ENCODE measurements at places on chromosomes 6 and 20.

DNA sequence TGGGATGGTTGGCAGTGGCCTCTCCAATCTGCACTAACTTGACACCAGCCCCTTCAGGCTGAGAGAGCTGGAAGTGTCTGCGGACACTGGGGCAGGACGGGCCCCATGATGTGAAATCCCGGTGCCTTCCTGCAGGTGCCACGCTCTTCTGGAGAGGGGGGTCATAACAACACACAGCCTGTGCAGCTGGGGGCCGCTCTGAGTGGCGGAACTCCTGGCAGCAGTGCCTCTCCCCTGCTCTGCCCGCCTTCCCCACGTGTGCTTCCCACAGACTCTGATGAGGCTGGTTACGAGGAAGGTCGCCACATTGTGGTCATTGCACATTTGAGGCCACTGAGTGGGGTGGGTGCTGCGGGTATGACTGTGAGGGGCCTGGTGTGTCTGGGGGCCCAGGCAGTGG is 145.2 kb downstream of the DTNBP1 start:
- DNase-seq: no peak

GRCh38 chr20:25120920-25121319 is 39.0 kb upstream of the VSX1 start:
- DNase-seq: no peak

- DNase-seq: no peak
Measured at GRCh38 chr6:136228814-136229213, 21.3 kb downstream of the MTFR2 start.

DNA sequence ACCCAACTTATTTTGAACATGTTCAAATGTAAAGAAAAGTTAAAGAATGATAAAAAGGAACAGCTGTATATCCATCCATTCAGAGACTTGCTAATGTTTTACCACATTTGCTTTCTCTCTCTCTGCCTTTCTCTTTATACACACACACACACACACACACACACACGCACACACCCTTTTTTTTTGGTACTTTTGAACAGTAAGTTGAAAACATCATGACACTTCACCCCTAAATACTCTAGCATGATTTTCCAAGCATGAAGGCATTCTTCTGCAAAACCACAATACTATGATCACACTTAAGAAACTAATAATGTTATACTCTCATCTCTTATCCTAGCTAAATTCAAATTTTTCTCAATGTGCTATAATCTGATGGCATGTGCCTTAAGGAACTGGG is 192.3 kb downstream of the UTRN start:
- DNase-seq: peak; percentile 78

DNA sequence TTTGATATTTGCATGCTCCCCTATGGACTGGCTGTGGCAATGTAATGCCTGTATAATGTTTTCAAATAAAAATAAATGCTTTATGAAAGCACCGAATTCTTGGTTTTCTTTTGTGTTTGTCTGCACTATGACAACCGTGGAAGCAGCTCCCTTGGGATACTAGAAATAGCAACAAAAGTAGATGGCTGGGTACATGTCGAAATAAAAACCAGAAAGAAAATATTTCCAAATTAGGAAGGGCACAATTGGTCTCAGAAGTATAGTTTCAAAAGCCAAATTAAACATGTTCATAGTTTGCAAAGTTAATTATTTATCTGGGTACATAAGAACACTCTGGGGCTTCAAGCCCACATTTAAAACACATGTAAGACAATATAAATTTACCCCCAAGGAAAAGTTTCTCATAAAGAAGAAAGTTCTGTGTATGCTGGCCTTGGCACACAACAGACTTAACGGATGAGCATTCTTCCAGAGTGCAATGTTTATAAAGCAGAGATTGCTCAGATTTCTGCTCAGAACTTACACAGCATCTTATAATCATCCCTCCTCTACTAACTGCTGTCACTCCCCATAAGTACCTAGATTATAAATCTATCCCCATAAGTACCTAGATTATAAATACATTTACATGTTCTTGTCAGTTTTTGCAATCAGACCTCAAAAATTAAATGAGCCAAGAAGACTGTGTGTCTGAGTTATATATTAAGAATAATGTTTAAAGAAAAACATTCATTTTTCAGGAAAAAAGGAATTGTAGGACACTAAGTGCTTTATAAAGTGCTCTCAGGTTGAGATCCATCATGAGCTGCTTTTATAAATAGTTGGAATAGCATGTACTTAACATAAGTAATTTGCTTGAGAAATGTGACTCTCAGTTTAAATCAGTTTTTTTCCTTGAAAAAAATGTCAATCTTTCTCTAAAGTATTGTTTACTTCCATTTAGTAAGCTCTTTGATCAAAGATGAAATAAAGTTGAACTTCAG is 230.2 kb upstream of the PLN start:
- peak; percentile 23 for DNase-seq

GRCh38 chr20:23625236-23625964 is 12.4 kb downstream of the CST3 start:
- DNase-seq: peak; percentile 42

DNA sequence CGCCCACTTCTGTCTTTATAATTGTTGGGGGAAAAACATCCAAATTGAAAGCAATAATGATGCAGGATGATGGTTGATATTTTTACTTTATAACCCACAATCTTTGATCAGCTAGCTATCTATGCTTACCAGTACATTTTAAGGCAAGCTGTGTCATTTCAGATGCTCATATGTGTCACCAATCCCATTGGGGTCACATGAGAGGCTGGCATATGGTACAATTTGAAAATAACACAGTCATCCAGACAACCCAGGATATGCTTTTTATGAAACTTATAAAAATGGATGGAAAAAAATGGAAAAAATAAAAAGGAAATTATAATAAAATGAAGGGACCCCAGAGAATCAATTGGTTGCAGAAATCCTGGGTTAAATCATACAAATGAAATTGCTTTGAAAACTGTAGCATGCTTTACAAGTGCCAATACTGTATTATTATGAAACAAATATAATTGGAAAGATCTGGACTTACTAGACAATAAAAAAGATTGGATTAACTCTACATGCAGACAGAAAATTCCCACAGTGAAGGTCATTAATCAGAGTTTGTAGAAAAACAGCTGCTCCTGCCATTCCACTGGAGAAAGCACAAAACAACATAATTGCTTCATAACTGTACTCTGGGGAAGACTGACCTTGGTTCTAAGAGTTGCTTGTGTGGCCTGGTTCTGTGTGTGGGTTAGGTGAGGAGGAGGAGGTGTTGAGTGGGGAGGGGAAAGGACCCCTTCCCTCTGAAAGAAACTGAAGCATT is 13.3 kb upstream of the PRIM2 start:
- peak; percentile 8 for DNase-seq

DNA sequence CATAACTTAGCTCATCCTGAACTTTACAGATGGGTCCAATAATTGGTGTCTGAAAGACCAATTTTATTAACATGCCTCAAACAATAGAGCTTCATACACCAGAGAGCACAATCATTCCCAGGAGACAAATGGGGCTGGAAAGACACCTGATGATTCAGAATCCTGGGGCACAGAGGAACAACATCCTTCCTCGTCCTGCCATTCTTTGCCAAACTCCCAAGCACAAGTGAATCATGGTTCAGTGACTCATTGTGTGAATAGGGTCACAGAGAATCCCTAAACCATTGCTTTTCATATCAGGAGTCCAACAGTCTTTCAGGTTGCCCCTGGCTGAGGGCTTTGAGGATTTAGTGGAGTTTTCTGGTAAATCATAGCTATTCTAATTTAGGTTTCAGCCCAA is 266.4 kb upstream of the BMP2 start:
- DNase-seq: peak; percentile 34

GRCh38 chr6:158284876-158285655 is 27.2 kb upstream of the TULP4 start:
- DNase-seq: peak; percentile 24

DNA sequence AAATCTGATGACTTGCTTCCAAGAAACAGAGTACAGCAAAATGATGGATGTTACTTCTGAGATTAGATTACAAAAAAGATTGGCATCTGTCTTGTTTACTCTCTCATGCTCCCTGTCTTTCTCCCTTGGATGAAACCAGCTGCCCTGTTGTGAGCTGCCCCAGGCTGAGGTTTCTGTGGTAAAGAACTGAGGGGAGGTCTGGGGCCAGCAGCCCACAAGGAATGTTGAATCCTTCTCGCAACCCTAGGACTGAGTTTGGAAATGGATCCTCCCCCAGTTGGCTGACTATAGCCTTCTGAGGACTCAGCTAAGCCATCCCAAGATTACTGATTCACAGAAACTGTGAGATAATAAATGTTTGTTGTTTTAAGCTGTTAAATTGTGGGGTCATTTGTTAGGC is 5.6 kb upstream of the HECA start:
- peak; percentile 76 for DNase-seq

- peak; percentile 39 for DNase-seq
Measured at GRCh38 chr20:3407040-3407770, at the start of gene DNAAF9. Gene DNAAF9, minus strand, starts transcription at chr20:3407669. Its CDS starts 112 bp downstream, at chr20:3407557.

DNA sequence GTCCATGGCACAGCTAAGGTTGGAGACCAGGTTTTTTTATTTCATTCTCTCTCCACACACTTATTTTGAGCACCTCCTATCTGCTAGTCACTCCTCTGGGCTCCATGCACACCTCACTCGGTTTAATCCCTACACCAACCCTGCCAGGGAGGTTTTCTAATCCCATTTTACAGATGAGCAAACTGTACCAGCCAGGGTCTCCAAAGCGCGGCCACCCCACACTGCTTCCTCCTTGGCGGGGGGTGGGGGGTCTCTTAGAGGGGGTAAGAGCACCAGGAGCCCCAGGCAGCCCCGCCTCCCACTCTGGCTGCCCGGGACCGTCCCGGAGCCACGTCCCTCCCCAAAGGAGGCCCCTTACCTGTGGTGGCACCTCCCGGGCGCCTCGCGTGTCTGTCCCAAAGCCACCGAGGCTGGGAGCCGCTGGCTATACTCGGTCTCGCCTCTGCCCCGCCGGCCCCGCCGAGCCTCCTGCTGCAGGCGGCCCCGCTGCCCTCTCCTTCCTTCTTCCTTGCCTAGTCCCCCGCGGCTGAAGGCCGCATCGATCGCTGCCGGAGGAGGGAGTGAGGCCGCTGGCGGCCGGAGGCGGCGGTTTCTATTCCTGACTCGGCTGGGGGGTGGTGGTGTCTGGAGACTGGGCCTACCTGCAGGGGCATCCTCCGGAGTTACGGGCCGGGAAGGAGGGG is at the start of gene KCNS1:
Gene KCNS1 (minus strand): TSS at position 565 of the 683 bp plus-strand sequence. CDS start 1,891 bp downstream, outside the sequence.
- peak; percentile 32 for DNase-seq

- DNase-seq: no peak
Measured at GRCh38 chr6:9040718-9041117, 605.4 kb upstream of the SLC35B3 start.

DNA sequence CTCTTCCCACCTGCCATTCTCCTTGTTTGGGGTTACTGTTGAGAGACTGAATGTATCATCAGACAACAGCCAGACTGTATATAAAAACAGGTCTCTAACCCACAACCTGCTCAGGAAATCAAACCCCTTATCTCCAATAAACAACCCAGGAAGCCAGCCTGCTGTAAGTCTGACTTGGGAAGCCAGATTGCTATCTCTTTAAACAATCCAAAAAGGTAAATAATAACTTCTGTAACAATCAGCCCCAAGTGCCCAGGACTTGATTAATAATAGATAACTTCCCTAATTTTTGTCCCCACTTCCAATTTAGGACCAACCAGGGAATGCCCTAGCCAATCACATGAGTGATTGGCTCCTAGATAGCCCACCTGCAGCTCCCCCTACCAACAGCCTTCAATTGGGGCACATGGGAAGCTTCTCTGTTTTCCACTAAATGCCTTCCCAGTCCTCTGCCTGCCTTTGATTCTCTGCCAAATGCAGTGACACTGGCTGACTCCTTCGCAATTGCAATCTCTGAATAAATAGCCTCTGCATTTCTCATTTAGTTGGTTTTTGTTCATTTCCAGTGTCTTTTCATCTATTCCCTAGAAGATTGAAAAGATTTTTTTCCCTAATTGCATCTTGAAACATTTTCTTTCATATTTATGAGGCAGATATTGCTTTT is 117.1 kb upstream of the TAB2 start:
- no peak for DNase-seq

DNA sequence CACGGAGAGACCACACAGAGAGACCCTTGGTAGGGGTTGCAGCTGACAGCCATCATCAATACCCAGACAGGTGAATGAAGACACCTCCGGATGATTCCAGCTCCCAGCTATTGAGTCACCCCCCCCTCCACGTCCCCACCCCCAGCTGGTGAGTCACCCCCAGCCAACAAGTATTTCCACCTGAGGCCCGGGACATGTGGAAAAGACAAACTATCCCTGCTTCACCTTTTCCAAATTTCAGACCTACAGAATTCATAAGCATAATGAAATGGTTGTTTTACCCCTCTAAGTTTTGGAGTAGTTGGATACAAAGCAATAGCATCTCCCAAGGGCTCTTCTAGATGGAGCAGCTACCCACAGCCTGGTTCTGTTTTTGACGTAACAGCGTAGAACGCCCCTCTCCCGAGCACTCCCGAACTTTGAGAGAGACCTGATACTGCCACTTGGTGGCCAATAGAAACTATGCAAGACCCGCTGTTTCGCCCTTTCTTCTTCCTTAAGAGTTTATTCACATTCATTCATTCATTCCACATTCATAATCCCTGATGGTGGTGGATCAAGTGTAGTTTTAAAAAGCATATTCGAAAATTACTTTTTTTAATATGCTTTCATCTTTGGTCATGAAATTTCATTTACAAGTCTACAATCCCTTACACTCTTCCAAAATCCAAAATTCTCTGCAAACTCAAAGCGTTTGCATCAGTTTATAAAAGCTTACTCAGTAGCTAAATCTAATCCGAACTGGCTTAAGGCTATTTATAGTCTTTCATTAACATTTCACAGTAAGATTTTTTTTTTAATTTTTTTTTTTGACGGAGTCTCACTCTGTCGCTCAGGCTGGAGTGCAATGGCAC is 15.1 kb upstream of the PPP1R16B start:
- DNase-seq: peak; percentile 47

All from choroid plexus epithelial cell (primary cell).